Midbrain (tissue), 1 donor: ENCODE measurements at places on chromosomes 5 and 9.

DNA sequence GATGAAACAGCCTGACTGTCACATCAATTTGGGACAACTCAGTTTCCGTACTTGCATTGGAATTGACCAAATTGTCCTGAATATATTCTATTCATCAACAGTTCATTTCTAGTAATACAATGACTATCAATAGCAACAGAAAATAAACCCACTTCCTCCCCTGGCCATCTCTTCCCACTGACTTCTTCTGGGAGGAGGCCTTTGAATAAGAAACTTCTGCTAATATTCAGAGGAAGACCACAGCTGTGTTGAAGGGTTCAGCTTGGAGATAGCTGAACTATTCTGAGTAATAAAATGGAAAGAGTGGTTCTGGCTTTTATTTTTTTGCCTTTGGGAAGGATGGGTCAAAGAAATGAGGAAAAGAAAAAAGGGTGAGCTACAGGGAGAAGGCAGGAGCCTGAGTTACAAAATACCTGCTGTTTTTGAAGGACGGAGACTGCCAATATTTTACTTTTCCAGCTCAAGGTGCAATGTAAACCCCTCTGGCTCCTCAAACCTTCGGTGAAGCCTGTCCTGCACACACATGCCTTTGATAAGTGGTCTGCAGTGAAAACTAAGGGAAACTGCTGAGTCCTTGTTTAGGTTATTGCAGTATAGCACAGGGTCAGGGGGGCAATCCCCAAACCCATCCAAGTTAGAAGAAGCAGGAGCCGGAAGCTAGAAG lies 29.9 kb downstream of the FYB1 start:
- no peak for DNase-seq

- DNase-seq: no peak
Measured at GRCh38 chr5:139410121-139410992, 6.5 kb upstream of the SPATA24 start.

DNA sequence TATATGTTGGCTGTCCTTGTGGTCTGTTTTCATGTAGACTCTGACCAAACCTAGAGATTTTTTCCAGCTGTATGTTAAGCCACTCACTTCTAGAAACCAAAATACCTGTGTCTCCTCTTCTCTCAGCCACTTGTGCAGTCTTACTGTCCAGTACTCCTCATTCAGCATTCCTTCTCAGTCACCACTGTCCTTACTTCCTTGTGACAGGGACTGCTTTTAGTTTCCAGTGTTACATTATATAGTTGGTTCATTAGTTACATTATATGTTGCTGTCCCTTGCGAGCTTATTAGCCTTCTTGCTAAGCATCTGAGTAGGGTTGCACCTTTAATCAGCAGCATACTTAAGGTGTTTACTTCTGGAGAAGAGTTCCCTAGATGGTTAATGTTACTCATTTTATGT lies 4.3 kb downstream of the ATP6V1G1 start:
- no peak for DNase-seq

GRCh38 chr9:14072850-14073249 lies 241.1 kb downstream of the NFIB start:
- no peak for DNase-seq

DNA sequence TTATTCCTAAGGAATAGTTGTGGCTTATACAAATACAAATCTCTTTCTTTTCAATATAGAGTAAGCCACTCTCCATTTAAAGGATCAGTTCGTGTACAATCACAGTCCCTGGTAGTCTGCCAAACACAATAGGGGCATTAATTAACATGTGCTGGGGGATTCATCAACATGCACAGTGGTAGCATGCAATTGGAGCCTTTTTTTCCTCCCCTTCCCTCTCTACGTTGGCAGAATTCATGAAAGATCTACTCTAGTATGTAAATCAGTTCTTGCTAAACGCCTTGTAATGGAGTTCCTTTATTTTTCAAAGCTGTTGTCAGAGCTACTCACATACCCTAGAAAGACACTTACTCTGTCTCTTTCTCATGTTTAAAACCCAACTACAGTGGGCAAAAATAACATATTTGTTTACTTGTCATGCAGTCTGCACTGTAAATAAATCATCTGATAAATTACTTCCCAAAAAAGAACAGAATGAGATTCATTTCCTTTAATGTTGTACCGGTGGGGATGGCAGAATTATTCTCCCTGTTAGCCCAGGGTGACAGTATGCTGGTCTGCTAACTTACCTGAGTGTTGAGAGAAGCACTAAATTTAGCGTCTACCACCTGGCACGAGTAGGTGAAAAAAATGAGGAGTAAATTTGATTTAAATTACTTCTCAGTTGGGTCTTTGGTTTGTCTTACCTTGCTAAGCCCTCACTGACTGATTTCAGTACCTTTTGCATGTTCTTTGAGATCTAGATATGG lies 341.5 kb upstream of the CCNH start:
- peak; percentile 21 for DNase-seq

- DNase-seq: no peak
Measured at GRCh38 chr9:5665059-5665458, 36.2 kb downstream of the RIC1 start.

DNA sequence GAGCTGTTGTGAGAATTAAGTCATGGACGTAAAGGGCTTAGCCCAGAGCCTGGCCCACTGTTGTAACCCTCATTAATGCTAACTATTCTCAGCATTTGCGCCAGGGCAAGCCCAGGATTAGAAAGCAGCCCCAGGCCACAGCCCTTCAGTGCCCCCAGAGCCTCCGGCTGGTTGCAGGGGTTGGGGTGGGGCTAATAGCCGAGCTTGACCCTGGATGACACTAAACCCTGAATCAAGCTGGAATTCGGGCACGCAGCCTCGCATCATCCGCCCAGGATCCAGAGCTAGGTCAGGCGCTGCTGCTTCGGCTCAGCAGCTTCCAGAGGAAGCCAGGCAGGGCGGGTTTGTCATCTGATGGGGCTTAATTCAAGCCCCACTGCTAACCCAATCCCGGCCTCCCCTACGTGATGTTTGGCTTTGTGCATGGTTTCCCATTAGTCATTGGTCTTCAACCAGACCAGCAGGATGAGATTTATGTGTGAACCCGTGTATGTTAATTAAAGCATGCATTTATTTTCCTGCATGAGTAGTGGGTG lies 1.2 kb upstream of the MEGF9 start:
- DNase-seq: no peak

- no peak for DNase-seq
Measured at GRCh38 chr5:98416541-98416940, 356.9 kb upstream of the RGMB start.

GRCh38 chr5:111229871-111230810 lies 6.0 kb downstream of the CAMK4 start:
- no peak for DNase-seq

GRCh38 chr5:172869691-172870090 lies 35.6 kb downstream of the ERGIC1 start:
- no peak for DNase-seq

- no peak for DNase-seq
Measured at GRCh38 chr5:85647349-85648127, 970.2 kb upstream of the COX7C start.

DNA sequence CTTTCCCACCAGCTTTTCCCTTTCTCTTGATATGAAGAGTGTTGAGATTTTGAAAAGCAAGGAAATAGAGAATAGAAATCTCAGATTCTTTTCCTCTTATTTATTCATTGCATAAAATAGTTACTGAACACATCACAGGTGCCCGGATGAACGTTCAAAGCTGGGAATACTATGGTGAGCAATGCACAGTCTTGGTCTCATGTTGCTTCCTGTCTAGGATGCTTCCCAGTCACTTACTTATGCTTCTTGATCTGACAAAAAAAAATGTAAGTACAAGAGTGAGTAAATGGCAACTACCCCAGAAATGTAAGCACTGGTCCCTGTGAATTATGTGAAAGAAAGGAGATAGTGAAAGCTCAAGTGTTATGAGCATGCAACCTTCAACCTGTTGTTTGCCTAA lies 153.5 kb upstream of the S1PR3 start:
- no peak for DNase-seq

DNA sequence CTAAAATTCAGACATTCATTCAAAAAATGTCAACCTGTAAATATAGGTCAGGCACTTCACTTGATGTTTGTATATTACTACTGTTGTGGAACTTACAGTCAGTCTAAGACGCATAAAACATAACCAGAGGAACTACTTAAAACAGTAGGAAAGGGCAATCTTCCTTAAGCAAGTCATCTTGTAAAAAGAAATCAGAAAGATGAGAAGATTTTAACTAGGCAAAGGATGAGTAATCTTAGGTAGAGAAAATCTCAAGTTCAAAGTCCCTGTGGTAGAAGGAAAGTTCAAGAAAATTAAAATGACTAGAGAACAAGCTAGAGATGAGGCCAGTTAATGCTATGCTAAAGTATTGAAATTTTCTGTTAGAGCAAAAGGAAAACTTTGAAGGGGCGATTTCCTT lies 152.4 kb downstream of the RAPGEF6 start:
- DNase-seq: no peak

DNA sequence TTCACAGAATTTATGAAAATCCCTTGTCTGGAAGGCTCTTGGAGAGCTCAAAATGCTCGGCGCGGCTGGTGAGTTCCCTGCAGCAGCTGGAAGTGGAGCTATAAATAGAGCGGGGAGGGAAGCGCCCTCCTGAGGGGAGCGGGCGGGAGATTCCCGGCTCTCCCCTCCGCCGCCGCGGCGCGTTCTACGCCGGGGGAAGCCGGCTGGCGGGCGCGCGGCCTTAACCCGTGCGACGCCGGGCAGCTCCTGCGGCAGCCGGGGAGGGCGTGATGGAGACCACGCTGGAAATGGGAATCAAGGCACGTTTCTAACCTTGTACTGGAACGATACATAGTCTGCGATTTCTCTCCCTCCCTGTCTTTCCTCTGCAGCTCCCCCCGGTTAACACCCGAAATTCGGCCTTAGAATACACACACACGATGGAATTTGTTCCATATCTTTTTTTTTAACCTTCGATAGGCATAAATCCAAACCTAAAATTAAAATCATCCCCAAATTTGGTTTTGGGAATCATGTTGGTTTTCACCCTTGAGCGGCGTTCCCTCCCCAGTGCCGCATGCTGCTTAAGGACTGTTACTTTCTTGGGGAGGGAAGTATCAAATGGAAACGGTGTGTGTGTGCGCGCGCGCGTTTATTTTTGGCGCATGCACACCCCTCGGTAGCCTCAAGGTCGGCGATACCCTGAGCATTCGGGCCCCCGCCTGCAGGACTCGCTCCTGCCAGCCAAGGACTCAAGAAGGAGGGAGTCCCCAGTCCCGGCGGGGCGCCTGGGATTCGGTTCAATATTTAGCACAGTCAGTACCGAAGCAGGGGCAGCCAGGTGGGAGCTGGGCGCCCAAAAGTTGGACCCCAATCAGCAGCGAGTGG lies 306.3 kb upstream of the KCNN2 start:
- peak; percentile 46 for DNase-seq

DNA sequence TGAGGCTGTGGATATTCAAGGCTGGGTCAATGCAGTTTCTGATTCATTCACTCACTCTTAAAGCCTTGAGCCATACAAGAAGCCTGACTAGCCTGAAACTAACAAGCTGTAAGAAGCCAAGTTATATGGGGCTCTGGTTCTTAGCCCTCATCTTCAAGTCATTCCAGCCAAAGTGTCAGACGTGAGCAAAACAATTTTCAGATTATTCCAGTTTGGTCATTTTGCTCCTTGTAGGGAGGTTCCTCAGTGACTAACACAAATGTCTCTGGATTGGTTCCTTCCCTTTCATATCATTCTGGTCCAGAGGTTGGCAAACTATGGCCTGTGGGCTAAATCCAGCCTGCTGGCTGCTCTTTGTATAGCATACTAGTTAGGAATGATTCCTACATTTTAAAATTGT lies 12.5 kb upstream of the SHOC1 start:
- DNase-seq: no peak

DNA sequence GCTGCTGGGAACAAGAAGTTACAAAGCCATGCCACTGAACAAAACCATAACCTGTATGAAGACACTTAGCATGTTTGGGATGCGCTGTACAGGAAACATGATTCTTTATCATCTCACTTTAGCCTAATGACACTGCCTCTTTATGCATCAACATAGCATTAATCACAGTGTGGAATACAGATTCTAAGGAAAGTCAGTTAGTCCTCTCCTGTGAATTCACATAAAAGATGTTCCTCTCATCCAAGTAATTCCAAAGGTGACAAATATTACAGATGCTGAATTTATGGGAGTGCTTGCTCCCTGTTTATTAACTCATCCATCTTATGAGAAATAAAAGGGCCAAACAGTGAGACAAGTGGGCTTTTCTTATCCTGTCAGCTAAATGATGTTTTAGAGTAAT lies 1677.7 kb downstream of the EFNA5 start:
- no peak for DNase-seq

DNA sequence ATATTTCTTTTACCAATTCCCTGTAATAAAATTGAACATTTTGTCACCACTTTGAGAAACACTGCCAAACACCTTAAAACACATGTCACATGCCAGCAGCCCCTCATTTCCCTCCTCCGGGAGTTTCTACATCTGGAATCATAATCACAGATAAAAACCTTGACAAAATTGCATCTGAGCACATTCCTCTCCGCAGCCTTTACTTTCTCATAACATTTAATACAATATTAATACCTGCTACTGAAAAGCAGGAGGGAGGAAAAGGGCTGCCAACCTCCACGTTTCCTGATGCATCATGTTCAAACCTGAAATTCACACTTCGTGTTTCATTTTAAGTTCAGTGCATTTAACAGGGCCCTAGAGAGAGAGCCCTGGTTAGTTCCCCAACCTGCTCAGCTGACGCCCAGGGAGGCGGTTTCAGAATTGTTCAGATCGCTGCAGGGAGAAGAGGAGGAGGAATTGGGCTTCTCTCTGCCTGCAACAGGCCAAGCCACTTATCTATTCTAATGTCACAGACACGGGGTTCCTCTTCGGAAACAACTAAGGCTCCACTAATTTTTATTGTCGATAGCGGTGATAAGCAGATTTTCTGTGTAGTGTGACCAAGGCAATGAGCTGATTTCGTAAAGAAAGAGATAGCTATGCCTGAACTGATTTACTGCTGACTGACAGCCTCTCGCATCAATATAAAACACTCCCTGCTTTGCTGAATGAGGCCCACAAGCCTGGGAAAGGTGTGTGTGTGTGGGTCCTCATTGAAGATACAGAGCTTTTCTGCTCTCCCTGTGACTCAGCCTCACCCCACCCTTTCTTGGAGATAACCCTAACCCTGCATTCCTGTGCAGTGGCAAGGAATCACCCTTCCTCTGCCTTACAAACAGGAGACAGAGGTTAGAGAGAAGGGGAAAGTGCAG lies 4.9 kb upstream of the LHX2 start:
- no peak for DNase-seq

DNA sequence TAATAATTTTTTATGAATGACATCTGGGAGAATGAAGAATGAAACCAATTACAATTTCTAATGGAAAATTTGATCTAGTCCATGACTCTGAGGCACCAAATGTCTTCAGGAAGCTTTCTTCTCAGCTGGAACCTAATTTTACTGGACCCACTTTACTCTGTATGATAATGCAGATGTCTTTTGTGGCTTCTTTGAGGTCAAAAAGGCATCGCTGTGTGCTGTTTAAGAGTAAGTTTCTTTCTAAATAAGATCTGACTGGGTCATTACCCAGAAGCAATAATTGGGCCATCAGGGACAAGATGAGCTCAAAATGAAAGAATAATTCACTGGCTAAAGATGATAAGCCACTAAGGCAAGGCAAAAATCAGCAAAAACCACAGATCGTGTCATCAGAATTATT lies 633.4 kb downstream of the PSAT1 start:
- DNase-seq: no peak

- DNase-seq: no peak
Measured at GRCh38 chr9:90308691-90309090, 333.9 kb downstream of the DIRAS2 start.
